ENCODE measurements at places on chromosomes 13 and 19. TPM values are rescaled to one million over a fixed set of nuclear protein-coding genes. Genes with fewer than 3 reads are reported as not detected.

The GJB6 gene
- polyA plus RNA-seq: 0.25 TPM

The ZNF208 gene
- 0.87 TPM for polyA plus RNA-seq

The C13orf42 gene
- polyA plus RNA-seq: not detected

The SLC46A3 gene
- 143 TPM for polyA plus RNA-seq

The MCEMP1 gene
- 0.06 TPM for polyA plus RNA-seq

DNA sequence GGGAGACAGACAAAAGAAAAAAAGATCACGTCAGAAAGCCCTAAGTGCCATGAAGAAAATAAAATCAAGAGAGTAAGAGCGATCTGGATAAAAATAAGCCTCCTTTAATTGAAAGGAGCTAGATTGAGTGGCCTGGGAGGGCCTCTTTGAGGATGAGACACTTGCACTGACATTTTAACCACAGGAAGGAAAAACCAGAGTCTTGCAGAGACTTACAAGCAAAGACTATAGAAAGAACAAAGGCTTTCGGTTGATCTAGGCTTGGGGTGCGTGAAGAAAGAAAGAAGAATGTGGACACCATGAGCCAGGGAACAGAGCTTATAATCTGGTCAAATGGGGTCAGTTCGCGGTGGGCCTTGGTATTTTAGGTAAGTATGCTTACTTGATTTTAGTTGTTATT lies 342.7 kb downstream of the COG6 start:
- no peak overlapping the region for H3K4me3 ChIP-seq
- no peaks in the 10 kb centered on the region for H3K36me3 ChIP-seq
- no peak for DNase-seq
- no peaks in the 10 kb centered on the region for H3K4me1 ChIP-seq
- no peaks in the 10 kb centered on the region for H3K27me3 ChIP-seq

GRCh38 chr19:795073-795611 lies 2.1 kb upstream of the PTBP1 start:
- no peak for DNase-seq
- H3K27me3 ChIP-seq: no peaks in the 10 kb centered on the region
- H3K27ac ChIP-seq: no peak overlapping the region

DNA sequence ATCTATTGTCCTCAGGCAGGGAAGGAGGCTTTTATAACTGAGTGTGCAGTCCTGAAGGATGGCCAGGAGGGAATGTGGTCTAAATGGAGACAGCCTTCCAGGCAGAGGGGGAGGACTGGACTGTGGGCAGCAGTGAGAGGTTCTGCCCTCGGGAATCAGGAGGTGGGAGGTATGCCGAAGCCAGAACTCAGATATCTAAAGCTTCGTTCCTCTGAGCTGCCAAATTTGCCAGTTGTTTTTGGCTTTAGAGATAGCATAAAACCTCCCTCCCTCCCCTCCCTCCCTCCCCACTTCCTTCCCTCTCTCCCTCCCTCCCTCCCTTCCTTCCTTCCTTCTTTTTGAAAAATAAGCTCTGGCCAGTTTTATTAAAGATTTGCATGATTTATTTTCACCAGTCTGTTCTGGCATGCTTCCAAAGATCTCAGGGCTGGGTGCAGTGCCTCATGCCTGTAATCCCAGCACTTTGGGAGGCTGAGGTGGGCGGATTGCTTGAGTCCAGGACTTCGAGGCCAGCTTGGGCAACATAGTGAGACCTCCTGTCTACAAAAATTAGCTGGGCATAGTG lies 2.4 kb downstream of the MEDAG start:
- H3K4me1 ChIP-seq: no peaks in the 10 kb centered on the region
- DNase-seq: no peak
- H3K27ac ChIP-seq: no peak overlapping the region
- peaks cover 61% of the 10 kb centered on the region for H3K27me3 ChIP-seq
- no peaks in the 10 kb centered on the region for H3K36me3 ChIP-seq

GRCh38 chr13:48081739-48082138 lies 13.2 kb downstream of the MED4 start:
- no peak overlapping the region for H3K27ac ChIP-seq
- H3K4me1 ChIP-seq: no peaks in the 10 kb centered on the region
- peaks cover 65% of the 10 kb centered on the region for H3K36me3 ChIP-seq
- DNase-seq: no peak

- no peaks in the 10 kb centered on the region for H3K36me3 ChIP-seq
- peaks cover 11% of the 10 kb centered on the region for H3K4me1 ChIP-seq
- H3K27ac ChIP-seq: no peak overlapping the region
- no peaks in the 10 kb centered on the region for H3K27me3 ChIP-seq
Observed at GRCh38 chr13:44780591-44781280, 204.6 kb upstream of the TSC22D1 start.

DNA sequence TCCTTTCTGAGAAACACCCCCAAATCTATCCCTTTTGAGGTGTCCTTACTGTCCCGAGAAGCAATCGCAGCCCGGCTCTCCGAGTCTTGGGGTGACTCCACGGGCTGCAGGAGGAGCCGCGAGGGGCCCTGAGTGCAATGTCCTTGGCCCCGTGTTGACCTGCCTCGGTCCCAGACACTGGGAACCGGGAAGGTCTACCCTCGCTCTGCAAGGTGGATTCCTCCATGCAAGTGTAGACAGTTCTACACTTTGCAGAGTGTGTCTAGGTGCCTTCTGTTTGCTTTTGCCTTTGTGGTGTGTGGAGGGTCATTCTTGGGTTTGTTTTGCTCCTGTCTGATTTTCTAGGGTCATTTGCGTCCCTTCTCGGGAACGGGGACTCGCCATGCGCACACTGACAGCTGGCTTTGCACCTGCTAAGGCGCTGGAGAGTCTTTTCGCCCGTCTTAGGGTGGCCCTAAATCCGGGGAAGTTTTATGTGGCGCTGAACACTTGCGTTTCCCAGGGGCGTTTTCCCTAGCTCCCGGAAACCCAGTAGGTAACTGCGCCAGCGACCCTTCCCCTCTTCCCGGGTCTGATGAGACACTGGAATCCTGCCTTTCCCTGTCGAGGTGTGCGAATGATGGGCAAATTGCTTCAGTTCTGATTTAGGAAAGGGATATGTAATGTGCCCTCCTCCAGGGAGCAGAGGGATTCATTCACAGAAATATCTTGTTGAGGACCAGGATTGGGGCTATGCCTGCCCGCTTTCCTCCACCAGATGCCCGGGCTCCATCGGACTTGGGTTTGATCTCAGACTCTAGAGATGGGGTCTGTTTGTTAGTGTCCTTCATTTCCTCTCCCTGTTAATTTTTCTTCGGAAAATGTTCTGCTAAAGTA lies 755 bp downstream of the SERTM1 start:
- no peaks in the 10 kb centered on the region for H3K36me3 ChIP-seq
- H3K27me3 ChIP-seq: peaks cover 45% of the 10 kb centered on the region
- H3K4me1 ChIP-seq: no peaks in the 10 kb centered on the region
- peak overlapping the region; percentile 1 for H3K4me3 ChIP-seq
- H3K27ac ChIP-seq: no peak overlapping the region
- no peak for DNase-seq

Data from large intestine (tissue), 12 donors.